Renal cortical epithelial cell (primary cell): ENCODE measurements at places on chromosomes 5 and 9.

- DNase-seq = no peak
Measured at GRCh38 chr5:57189515-57189914, 15.7 kb downstream of the GPBP1 start.

DNA sequence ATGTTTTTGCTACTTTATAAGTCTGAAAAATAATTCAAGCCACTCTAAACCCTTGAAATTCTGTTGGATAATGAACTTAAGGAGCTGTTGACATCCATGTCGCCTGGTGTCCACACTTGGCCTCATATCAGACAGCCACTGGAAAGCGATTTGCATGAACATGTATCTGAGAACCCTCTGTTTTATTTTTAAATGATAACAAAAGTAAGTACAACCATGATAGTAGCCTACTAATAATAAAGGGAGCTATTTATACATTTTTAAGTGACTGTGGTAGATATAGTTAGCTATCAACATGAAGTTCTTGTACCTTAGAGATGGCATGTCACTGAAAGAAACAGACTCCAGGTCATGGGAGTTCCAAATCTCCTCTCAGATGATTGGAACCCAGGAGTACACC, 53.3 kb downstream of the PLCXD3 start:
- no peak for DNase-seq

DNA sequence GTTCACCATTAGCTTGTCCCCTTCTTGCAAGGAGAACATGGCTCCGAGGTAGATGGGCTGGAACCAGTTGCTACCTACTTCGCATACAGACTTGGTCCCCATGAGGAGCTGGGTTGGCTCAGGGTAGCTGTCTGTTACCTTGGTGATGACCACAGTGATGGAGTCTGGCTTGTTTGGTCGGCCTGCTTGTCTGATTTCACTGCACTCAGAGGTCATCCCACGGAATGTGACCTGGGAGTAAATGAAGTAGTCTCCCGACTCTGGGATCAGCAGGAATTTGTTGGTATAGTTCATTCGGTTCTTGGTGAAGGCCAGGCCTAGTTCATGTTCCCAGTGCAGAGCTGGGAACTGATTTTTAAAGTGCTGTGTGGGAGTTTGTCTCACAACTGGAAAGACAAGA, 15.3 kb downstream of the TNFSF15 start:
- DNase-seq = peak; percentile 84

DNA sequence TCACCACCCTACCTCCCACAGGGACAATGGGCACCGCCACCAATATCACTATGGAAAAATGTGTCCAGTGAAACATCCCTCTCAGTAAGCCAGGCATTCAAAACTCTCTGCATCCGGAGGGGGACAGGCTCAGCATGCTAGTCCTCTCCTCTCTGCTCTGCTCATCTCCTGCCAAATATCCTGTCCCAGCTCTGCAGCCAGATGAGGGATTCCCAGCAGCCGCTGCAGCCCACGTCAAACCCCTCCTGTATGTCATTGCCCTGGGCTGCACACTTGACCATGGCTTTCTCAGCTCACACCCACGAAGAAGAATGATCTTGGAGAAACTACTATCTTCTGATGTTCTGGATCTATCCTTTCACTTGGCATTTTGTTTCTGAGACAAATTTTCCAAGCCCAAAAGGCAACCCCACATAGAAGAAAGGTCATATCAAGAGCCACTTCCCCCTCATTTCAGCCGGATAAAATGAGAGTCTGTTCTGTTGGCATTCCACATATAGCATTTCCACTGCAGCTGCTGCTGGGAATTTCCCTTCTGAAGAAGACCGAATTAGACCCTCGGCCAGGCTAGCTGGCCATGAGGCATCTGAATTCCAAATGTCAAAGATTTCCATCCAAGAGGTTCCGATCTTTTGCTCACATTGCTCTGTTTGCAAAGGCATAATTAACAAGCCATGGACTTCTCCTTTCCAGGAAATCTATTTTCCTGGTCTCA, 338.0 kb downstream of the ACTL7B start:
- no peak for DNase-seq

GRCh38 chr5:97250113-97250512, 67.1 kb upstream of the RIOK2 start:
- no peak for DNase-seq

DNA sequence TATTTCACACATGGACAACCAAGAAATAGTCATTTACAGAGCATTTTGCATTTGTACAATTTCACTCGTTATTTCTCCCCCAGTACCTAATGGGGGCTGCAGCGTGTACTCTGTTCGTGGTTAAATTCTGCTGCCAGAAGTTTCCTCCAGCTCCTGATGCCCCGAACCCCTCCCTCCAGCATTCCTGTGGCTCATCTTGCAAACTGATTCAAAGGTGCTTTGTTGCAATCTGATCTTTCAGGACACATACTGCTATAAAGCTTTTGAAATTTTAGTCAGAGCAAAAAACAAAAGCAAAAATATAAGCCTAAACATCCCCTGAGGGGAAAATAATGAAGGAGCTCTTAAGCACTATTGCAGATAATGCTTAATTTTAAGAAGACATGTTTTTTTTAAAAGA, 27.7 kb downstream of the UBLCP1 start:
- DNase-seq = peak; percentile 33

GRCh38 chr9:70829591-70830265, 291.7 kb downstream of the TRPM3 start:
- DNase-seq = no peak

- DNase-seq = no peak
Measured at GRCh38 chr5:13464532-13465193, 479.8 kb downstream of the DNAH5 start.

GRCh38 chr9:21528123-21528808, 46.2 kb upstream of the IFNE start:
- no peak for DNase-seq

DNA sequence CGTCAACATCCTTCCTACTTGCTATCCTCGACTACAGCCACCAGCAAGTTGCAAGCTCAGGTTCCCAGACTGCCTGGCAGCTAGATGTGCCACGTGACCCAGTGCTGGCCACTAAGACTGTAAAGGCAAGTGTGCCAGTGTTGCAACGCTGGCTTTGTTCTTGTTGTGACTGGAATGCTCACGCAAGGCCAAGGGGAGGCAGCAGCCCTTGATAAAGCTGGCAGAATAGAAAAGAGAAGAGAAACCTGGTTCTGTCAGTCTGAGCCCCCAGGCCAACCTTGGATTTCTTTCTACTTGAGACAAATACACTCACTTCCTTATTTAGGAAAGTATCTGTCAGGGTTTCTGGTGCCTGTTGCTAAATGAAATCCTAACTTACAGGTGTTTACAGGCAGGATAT, 113.0 kb downstream of the KLHL3 start:
- DNase-seq = peak; percentile 73

- DNase-seq = peak; percentile 2
Measured at GRCh38 chr5:15425766-15426165, 74.2 kb upstream of the FBXL7 start.

DNA sequence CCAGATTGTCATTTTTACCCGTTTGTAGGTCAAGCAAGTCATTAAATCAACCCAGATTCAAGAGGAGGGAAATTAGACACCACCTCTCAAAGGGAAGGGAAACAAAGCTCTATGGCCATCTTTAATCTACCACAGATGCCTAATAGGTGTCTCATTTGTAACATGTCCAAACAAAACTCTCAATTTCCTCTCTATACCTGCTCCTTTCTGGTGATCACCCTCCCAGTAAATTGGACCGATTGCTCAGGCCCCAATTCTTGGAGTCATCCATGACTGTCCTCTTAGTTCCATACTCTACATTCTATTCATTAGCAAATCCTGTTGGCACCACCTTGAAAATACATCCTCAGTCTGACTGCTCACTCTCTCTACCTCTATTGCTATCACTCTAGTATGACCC, 22.1 kb upstream of the UGCG start:
- DNase-seq = no peak

DNA sequence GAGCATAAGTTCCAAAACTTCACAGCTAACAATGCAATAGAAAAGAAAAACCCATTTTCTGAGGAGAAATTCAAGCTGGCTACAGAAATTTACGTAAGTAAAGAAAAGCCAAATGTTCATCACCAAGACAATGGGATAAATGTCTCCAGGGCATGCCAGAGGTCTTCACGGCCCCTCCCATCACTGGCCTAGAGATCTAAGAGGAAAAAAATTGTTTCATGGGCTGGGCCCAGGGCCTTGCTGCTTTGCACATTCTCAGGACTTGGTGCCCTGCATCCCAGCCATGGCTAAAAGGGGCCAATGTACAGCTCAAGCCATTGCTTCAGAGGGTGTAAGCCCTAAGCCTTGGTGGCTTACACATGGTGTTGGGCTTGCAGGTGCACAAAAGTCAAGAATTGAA, 443.6 kb downstream of the ELAVL2 start:
- no peak for DNase-seq

DNA sequence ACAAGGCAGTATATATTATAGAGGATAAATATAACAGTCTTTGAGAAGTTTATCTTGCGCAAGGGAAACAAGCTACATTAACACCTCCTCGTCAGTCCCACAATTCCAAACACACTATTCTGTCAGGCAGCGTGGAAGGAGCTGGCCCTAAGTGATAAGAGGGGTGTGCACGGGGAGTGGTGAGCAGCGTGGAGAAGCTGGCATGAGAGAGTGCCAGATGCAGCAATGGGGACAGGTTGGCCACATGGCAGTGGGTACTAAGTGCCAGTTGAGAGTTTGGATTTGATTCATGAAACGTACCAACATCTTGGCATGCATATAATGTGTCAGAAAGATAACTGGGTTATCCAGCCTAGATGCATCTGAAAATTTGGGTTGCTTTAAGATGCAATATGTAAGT, 460.2 kb downstream of the ICE1 start:
- no peak for DNase-seq

DNA sequence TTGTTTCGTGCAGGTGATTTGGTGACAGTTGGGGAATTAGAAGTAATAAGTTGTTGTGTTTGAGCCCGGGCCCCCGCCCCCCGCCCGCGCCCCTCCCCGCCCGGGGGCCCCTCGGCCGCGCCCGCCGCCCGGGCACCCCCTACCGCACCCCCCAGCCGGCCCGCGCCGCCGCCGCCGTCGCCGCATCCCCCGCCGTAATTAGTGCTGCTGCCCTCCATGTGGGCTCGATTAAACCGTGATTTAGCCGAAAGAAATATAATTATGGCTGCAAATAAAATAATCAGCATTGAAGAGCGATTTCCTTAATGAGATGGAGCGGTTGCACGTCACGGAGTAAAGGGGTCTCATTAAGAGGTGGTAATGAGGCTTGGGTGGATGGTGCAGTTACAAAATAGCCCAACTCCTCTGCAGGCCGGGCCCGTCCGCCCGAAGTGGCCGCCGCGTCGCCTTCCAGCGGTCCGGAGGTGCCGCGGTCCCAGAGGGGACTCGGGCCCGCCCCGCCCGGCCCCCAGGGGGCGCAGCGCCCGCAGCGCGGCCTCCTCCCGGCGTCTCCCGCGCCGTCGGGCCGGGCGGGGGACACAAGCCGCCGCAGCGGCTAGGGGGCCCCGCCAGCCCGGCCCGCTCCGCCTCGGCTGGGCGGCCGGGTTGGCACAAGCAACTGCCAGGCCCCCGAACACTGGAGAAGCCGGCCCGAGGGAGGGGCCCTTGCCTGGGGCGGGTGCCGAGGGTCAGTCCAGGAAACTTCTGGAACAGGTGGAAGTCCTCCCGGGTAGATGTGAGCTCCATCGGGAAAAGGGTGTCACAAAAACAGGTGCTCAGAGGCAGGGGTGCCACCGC, 6.9 kb upstream of the OTP start:
- DNase-seq = no peak

DNA sequence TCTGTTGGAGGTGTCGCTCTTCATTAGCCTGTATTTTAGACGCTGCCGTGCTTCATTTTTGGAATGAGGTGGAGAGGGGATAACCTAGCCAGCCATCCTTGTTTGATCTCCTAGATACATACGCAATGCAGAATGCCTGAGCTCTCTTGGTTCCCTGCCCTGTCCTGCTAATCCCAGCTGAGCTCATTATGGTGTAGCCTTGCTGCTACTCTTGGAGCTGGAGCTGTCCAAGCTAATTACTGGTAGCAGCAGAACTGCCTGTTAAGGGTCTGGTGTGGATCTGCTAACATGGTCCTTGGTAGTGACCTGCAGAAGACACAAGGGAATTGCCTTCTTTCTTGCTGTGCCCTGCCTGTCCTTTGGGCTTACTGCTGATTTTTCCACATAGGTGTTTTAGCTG, 207.9 kb downstream of the CNTLN start:
- no peak for DNase-seq

DNA sequence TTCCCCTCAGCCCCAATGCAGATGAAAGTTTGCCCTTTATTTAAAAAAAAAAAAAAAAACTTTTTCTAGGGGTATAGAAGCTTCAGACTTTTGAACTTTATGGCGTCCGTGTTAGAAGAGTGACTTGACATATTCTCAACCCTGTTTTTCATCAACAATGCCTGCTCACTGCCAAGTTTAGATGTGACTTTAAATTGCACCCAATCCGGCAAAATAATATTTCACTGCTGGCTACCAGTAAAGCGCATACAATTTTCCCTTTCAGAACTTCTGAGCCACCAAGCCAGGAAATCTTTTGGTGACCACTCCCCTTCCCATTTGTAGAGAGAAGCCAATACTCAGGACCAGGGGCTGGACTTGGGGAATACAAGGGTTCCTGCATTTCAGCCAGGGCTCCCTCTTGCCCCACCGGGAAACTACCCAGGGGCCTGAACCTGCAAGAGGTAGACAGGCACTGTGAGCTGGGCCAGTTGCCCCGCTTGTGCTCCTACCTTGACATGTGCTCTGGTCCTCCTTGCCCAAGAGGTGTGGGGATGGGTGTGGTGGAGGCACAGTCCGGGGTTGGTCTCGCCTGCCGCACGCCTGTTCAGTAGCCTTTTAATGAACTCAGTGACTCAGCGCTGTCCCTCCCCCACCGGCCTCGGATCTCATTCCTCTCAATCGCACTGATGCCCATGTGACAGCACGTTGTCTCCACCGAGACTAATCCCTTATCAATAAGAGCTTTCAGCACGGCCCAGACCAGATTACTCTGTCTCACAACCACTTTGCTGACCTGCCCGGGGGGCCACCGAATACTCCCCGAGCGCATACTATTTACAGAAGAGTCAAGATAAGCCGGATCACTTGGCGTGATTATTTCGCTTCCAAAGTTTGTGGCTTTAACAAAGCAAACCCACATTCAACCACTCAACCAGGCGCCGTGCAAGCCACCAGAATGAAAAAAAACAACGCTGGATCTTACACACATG, 226.4 kb downstream of the DCP2 start:
- no peak for DNase-seq

DNA sequence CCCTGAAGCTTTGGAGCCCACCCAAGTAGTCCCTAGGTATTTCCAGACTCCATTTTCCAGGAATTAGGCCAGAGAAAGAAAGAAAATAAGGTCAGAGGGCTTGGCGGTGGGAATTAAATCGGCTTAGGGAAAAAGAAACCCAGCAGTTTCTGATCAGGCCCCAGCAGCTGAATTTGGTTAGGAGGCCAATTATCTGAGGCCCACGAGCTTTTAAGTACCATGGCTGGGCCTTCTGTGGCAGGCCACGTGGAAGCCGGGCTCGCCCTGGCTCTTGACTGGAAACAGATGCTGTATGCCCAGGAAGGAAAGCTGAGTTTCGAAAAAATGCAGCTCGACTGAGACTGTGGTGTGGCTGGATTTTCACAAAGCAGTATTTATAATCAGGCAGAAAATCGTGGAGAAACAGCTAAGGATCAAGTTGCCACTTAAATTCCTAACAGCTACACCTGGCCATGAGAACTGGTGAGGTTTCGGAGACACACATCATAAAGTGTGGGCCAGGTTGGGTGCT, 75.1 kb upstream of the PANK3 start:
- DNase-seq = no peak

GRCh38 chr9:15404171-15404570, 18.5 kb upstream of the SNAPC3 start:
- no peak for DNase-seq
